ENCODE measurements at places on chromosomes 16 and 17.

DNA sequence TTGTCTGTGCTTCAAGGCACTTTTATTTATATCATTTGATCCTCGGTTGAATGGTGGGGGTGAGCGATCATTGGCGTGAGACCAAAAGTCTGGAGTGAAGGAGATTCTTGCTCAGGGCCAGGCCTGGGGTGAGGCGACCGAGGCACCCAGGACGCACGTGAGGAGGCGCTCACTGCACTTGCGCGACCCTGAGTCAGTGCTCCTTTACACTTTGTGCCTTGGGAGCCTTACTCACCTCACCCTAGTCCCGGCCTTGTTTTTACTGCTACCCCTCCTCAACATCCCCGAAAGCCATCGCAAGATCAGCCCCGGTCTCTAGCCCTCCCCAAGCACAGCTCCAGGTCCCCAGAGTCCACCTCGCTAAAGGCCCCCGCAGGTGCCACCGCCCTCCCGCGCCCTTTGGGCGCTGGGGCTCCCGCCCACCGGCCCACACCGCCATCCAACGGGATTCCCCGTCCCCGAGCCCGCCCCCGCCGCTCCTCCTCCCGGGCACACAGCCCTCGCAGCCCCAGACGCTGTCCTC, 496 bp downstream of the EZH1 start:
- peak; percentile 83 for DNase-seq

GRCh38 chr16:46926470-46927225, 42.5 kb downstream of the GPT2 start:
- no peak for DNase-seq

GRCh38 chr17:48162306-48162934, 54.9 kb downstream of the SNX11 start:
- no peak for DNase-seq

- DNase-seq = no peak
Measured at GRCh38 chr16:31074814-31075183, 577 bp downstream of the ZNF646 start.

GRCh38 chr16:26762594-26762993, 304.1 kb upstream of the C16orf82 start:
- no peak for DNase-seq

- DNase-seq = no peak
Measured at GRCh38 chr17:37759014-37759637, 14.3 kb upstream of the HNF1B start.

- DNase-seq = no peak
Measured at GRCh38 chr17:37696366-37696765, 48.5 kb downstream of the HNF1B start.

DNA sequence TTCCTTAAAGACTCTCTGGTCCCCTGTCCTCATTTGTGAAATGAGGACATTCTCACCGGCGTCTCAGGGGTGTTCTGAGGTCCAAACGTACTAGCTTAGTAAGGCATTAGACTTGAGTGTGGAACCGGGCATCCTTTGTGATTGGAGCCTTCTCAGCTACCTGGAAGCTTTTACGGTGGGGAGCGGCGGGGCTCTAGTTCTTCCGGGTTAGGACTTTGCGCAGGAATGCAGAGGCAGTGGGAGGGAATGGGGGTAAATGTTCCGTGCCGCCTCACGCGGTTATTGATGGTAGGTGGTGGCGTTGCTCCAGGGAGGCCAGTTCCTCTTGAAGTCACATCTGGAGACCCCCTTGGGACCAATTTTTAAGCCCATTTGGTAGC, 113.6 kb downstream of the SNX29 start:
- peak; percentile 45 for DNase-seq

- peak; percentile 35 for DNase-seq
Measured at GRCh38 chr17:45138911-45139532, 3.5 kb downstream of the ACBD4 start.

GRCh38 chr16:534856-535445, 7.4 kb downstream of the CAPN15 start:
- DNase-seq = no peak

DNA sequence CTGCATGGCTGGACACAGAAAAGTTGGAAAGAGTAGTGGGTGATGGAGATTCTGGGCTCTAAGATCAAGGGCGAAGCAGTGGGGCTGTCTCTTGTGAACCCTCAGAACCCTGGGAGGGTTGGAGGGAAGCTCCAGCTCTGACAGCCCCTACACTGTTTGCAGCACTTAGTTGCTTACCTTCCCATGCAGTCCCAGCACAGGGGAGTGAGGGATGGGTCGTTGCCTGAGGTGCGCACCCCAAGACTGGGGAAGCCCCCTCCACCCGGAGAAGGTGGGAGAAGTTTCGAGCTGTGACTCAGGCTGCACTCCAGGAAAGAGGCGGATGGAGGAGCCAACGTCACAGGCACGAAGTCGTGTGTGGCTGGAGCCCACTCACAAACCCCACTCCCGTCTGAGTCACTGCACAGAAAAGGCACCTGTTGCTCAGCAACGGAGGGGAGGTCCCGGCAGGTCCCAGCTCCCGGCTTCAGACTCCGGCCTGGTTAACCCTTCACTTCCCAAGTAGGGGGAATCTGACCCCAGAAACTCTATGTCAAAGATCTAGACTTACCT, 60.1 kb downstream of the AIPL1 start:
- no peak for DNase-seq

GRCh38 chr17:79282294-79282693, 207.7 kb downstream of the ENGASE start:
- DNase-seq = no peak

DNA sequence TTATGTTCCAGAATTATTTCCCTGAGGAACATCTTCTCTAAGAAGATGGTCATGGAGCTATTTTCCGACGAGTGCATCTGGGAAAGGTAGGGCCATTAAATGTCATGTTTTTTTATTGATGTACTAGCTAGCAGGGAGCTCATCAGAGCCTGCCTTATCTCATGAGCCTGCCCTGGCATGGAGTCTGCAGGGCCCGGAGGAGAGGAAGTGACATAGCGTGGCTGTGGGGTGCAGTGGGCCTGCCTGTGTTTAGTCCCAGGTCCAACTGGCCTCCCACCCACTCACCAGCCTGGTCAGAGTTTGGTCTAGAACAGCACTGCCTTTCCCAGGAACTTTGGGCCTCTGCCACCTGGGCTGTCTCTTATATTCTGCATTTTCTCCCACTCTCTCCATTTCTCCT, 389.8 kb downstream of the SNX29 start:
- no peak for DNase-seq

GRCh38 chr17:8160224-8160577, 2.5 kb downstream of the VAMP2 start:
- DNase-seq = no peak

- no peak for DNase-seq
Measured at GRCh38 chr17:50544516-50544915, 2.5 kb upstream of the SPATA20 start.

DNA sequence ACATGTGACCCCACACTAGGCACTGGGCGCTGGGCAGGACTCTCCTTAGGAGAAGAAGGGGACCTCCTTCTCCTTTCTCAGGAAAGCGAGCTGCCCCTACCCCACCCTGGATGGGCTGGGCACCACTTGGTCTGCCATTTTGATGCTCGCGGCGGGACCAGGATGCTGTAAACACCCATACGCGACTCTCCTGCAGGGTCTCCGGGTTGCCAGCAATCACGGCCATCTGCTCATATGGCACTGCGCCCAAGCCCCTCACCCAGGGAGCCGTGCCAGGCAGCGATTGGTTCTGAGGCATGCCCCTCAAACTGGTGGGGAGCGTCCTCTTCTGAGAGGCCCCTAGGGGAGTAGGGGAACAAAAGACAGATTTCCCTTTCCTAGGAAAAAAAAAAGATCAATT, 99.0 kb downstream of the C16orf78 start:
- peak; percentile 17 for DNase-seq

GRCh38 chr16:14487579-14487978, 142.5 kb downstream of the PARN start:
- no peak for DNase-seq

- DNase-seq = no peak
Measured at GRCh38 chr16:49158029-49158642, 123.5 kb downstream of the CBLN1 start.

DNA sequence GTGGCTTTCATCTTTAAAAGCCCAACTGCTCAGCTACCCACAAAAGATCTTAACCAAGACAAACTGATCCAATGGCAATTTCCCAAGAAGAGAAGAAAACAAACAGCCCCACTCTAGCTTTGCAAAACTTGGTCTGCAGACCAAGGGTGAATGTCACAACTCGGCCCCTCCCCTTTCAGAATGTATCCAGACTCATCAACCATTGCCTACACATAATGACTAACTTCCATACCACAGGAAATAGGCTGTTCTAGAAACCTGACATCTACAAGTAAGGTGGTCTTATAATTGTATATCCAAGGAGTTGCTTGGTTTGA, 16.0 kb downstream of the DCUN1D3 start:
- DNase-seq = no peak

GRCh38 chr17:69230939-69231338, 2.3 kb upstream of the ABCA10 start:
- no peak for DNase-seq

DNA sequence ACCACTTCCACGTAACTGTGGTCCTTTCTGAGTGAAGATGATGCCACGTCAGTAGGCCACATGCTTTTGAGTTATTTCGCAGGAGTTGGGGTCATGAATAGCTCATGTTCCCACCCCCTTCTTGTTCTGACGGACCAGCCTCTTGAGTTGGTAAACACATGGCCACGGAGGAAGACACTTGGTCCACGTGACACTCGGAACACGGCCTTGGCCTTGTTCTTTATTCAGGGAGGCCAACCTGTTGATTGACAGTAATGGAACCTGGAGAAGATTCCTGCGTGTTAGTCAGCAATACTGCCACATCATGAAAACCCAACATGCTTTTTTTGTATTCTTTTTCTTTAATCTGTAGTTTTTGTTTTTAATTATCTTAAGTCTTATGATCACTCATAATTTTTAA, 56.3 kb downstream of the SEC14L1 start:
- no peak for DNase-seq

- DNase-seq = no peak
Measured at GRCh38 chr16:46612121-46612520, 9.1 kb downstream of the SHCBP1 start.

DNA sequence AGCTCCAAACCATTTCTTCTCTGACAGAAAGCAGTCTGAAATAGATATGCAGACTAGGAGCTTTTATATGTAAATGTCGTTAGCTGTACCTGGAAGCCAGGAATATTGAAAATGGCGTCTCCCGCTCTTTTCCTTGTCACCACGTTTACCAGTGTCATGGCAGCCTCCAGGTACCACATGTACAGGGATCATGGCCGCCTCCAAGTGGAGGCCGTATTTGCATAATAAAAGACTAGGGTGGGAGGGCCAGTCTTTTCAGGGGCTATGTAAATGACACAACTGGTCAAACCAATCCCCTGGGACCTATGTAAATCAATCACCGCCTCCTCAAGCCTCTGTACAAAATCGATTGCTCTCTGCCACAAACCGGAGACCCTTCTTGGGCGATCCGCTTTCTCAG, 54.3 kb downstream of the MYOCD start:
- no peak for DNase-seq

GRCh38 chr17:14437176-14437575, 136.3 kb downstream of the HS3ST3B1 start:
- DNase-seq = no peak

DNA sequence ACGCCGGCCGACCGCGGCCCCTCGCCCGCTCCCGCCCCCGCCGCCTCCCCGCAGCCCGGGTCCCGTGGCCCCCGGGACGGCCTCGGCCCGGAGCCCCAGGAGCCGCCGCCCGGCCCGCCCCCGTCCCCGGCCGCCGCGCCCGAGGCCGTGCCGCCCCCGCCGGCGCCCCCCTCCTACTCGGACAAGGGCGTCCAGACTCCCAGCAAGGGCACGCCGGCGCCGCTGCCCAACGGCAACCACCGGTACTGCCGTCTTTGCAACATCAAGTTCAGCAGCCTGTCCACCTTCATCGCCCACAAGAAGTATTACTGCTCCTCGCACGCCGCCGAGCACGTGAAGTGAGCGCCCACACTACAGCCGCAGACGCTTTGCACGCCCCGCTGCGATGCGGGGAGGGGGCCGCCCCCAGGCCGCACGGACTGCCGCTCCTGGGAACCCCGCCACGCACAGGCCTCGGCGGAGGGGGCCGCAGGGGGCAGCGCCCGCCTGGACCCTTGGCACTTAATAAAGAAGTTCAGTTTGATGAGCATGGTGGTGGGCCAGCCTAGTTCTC, 35.5 kb upstream of the ZC3H18 start:
- DNase-seq = peak; percentile 59

- DNase-seq = no peak
Measured at GRCh38 chr17:17128476-17129075, 77.6 kb downstream of the PLD6 start.

DNA sequence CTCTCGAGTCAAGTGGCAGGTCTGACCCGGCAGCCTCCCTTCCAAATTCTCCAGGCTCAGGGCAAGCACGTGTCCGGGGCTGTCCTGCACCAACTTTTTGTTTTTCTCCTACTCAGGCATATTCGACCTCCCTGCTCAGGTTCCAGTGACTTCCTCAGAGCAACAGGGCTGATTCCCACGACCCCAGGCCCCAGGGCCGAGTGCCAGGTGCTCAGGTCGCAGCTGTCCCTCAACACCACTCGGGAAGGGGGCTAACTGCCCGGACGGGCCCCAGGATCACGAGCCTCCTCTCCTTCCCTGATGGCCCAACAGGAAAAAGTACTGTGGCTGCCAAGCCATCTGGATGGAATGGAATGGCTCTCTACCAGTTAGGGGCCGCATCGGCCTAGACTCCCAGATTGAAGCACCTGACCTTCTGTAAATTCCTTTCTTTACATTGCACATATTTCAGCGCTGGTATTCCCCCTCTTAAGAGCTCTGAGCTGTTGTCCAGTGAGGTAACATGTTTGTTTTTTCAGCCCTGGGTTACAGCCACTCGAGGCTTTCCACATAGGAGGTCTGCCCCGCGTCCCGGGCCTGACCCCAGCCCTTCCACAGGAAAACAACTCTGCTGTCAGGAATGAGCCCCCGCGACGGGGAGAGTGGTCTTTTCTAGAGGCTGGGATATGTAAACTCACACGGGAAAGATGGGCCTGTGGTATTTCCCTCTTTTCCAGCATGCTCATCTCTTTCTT, 25.0 kb downstream of the NXN start:
- peak; percentile 73 for DNase-seq

DNA sequence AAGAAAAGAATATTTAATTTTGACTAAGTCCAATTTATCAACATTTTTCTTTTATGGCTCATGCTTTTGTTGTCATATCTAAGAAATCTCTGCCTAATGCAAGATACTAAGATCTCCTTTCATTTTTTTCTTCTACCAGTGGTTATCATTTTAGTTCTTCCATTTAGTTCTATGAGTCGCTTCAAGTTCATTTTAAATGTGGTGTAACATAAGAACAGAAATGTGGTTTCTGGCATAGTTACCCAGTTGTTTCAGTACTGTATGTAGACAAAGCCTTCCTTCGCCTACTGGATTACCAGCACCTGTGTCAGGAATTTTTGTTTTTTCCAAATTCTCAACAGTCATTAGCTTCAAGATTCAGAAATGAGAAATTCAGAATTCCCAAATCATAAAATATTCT, 175.7 kb downstream of the PARN start:
- no peak for DNase-seq

GRCh38 chr16:83335076-83335475, 472.7 kb upstream of the HSBP1 start:
- DNase-seq = no peak
